ENCODE measurements at places on chromosomes 5 and 9.

DNA sequence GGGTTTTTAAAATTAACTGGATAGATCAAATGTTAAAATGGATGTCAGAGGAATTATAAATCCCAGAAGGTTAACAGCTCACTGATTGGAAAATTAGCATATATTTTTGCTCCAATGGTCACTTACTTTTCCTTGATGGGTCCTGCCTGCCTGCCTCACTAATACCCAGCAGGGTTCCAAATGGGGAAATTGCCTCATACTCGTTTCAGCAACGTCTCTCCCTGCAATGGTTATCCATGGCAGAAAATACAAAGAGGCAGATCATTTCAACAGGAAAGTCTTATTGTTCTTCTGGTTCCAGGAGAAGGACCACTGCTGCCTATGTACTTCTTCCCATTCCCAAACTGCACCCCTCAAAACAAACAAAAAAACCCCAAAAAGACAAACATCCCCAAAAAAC lies 71.3 kb downstream of the ERP44 start:
- DNase-seq = no peak

GRCh38 chr5:170104299-170104698 lies 1.4 kb upstream of the FOXI1 start:
- no peak for DNase-seq

DNA sequence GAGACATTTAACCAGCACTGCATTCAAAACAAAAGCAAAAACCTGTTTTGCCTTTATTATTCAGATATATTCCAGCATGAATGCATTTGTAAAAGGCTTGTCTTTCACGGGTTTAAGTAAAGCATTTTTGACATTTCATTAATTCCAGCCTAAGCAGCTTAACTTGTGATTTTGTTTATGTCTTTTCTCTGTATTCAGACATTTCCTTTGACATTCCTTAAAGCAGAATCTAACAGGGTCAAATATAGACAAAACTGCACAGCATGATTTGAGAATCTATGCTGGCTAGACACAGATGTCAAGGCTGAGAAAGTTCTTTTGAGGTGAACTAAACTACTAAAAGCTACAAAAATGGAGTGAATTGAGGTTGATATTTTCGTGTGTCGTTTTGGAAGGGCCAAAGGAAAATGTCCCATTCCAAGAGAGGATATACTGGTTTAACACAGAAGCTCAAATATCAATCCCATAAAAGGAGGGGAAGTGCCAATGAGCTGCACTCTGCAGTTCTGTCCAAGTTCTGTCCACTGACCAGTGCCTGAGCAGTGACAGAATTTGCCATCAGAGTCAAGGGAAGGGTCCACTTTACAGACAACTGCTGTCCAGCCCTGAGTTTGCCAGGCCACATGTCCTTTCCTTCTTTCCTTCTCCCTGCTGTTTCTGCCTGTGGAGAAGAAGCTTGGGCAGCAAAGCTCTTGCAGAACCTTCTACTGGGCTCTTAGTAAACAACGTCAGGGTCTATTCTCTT lies 198.7 kb upstream of the KLF9 start:
- no peak for DNase-seq

- no peak for DNase-seq
Observed at GRCh38 chr9:34318163-34318790, 10.8 kb downstream of the KIF24 start.

DNA sequence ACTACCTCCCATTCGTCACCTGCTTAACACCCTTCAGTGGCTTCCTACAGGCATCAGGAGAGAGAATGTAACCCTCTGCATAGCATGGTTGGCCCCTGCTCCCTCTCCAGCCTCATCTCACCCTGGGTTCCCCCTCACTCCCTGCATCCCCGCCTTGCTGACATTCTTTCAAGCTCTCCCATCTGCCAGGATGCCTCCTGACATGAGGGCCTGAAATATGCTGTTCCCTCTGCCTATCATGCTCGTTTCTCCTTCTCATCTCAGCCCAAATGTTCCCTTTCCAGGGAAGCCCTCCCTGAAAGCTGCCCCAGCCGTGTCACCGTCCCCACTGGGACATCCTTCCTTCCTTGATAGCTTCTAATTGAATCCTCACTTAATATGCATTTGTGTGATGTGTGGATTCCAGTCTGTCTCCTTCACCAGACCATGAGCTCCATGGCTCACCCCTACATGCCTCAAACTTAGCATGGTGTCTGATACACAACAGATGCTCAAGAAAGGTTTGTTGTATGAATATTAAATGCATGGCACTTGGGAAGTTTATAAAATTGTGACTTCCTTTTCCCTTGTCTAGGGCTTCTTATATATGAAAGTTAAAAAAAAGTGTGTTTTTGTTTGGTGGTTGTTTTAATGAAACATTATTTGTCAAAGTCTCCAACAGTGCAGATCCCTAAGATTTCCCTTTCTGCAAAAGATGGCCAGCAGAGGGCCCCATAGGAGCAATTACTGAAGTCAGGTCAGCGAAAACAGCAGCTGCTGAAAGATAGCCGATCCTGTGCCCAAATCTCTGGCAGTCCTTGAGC lies 7.3 kb upstream of the C5orf58 start:
- peak; percentile 65 for DNase-seq

DNA sequence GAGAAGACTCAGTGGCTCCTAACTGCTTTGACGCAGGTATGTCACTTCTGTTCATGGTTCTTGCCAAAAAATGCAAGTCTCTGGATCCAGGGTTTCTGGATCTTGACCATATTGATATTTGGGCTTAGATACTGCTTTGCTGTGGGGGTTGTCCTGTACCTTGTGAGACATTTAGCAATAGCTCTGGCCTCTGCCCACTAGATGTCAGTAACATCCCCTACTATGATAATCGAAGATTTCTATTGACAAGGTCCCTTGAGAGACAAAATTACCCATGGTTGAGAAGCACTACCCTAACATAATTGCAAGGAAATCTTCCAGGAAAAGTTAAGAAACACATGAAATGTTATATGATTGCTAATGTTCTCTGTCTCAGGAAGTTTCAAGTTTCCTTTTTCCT lies 285.4 kb downstream of the TMEM232 start:
- no peak for DNase-seq

DNA sequence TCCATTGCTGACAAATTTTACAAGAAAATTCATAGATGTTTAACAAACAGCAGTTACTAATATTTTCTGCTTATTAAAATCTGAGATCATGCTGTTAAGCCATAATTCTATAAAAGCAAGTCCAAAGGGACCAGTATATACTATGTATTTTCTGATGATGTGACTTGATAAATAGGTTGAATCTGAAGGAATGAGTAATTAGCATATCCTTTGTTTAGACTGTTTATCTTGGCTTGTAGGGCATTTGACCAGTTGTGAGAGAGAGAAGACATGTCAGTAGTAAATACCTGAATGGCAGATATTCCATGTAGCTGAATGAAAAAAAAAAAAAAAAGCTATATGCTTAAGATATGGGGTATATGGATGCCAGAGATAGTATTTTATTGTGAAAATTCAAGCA lies 14.6 kb downstream of the CPEB4 start:
- no peak for DNase-seq

DNA sequence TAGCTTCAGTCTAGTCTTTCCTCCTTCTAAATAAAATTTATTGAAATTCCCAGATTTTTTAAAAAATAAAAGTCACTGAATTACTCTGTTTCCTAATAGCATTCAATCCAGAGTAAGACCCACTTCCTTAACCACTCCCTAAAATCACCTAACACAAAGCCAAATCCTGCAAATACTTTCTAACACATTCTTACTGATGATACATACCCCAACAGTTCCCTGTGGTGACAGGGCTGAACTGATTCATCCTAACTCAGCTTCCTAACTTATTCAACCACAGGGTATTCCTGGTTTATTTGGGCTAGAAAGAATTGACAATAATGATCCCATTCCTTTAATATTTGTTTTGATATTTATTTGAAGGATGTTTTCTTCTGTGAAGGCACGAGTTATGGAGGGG lies 40.7 kb upstream of the ZNF300 start:
- no peak for DNase-seq

Measured in stimulated activated CD4-positive, alpha-beta T cell treated with anti-CD3 and anti-CD28 coated beads, Interleukin-1b, Interleukin-23, amount 100 ng/mL, for 4 hours (primary cell).